Nucleus accumbens (tissue), 56 donors: ENCODE measurements at places on chromosomes 13 and 19.
A peak's percentile ranks its signal among the peaks of the same experiment; 100 is the strongest.

- no peak for DNase-seq
Measured at GRCh38 chr13:70769817-70770216, 661.6 kb upstream of the KLHL1 start.

DNA sequence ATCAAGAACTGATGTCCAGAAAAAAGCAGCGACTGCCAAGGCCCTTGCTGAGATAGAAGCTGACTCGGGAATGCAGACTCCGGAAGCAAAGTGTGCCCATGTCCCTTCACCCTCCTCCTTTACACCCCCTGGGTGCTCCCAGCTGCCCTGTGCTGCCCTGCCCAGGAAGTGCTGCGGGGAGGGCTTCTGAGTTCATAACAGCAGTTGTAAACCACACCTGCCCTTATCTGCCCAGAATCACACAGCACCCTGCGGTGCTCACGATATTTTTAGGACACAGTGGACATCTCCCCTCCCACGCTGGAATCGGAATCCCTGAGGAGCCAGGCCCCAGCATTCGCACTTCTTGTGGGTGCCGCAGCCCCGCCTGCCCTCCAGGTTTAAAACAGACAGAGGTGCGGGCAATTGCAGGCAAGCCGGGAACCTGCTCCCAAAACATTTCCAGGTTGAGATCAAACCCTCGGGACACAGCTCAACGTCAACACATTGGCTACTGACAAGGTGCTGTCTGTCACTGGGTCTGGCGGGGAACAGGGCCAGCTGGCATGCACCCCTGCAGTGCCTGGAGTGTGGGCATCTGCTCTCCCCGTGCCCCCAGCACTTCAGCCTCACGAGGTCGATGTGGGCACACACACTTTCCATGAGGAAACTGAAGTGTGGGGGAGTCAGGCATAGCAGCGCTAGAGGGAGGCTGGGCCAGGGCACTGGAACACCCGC, 36.8 kb downstream of the RAB20 start:
- no peak for DNase-seq

DNA sequence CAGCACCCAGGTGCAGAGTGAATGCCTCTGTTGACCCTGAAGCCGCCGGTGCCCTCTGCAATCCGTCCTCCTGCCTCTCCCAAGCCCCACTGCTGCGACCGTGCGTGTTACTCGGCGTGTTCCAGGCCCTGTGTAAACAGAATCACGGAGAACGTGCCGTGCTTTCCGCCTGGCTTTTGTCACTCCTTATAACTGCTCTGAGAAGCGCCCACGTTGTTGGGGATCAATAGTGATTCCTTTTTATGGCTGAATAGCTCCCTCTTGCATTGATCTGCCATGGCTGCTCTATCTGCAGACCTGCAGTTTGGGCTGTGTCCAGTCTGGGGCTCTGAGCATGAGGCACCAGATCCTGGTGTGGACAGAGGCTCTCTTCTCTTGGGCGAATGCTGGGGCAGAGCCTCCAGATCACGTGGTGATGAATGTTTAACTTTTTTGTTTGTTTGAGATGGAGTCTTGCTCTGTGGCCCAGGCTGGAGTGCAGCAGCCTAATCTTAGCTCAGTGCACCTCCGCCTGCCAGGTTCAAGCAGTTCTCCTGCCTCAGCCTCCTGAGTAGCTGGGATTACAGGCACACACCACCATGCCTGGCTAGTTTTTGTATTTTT, 15.8 kb downstream of the ADPRHL1 start:
- no peak for DNase-seq

- no peak for DNase-seq
Measured at GRCh38 chr19:31960474-31960873, 384.9 kb upstream of the ZNF507 start.

- DNase-seq: no peak
Measured at GRCh38 chr19:14940266-14940665, 1.0 kb upstream of the OR7C2 start.

DNA sequence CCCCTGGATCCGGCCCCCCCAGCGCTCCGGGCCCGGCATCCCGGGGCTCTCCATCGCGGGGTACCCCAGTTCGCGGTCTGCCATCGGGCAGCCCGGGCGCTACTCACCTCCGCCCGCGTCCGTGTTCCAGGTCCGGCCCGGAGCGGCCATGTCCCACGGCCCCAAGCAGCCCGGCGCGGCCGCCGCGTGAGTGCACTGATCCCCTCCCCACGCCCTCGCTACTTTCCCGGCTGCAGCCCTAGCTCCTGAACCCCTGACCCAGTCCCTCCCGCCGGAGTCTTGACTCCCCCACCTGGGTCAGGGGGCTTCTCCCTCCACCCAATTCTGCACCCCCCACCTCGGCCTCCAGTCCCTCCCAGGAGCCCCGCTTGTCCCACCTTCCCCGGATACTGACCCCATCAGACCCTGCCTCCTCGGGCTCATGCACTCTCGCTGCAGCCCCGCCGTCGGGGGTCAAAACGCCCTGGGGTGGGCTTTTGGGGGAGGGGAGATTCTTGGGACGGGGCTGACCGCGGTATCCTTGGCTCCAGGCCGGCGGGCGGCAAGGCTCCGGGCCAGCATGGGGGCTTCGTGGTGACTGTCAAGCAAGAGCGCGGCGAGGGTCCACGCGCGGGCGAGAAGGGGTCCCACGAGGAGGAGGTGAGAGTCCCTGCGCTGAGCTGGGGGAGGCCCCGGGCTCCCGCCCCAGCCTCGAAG, 566 bp downstream of the HMG20B start:
- DNase-seq: no peak

- no peak for DNase-seq
Measured at GRCh38 chr19:18257503-18258470, 16.5 kb downstream of the IQCN start.

DNA sequence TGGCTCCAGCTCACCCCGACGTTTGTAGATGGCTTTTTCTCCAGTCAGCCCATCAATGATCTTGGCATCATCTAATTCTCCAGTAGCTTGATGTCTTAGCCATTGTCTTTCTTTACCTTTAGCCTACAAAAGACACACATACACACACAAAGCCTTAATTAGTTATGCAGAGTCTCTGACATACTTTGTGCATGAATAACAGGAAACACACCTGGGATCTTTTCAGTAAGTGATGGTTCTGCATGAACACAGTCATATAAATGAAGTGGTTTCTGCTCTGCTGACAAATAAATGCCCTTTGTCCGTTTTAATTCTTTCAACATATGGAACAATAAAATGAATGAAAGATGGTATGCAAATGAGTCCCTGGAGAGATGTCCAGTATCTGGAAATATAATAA, 133.3 kb downstream of the RGCC start:
- no peak for DNase-seq

DNA sequence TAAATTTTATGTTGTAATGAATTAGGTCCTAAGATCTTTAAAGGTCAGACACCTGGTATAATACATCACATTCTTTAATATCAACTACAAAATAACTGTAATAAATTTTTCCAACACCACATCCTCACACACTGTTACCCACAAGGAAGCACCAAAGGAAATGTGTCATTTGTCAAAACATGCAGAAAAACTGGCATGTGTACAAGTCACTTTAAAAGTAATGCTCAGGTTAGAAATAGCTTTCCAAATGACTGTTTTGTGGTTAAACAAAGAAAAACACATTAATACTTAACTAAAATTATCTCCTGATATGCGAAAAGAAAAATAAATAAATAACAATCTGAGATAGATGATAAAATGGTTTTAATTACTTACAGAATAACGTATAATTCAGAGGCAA, 74.7 kb downstream of the MZT1 start:
- no peak for DNase-seq

- DNase-seq: peak; percentile 4
Measured at GRCh38 chr13:45615501-45616101, at the start of gene ERICH6B. Gene ERICH6B, minus strand, starts transcription at chr13:45615739. Its CDS starts 18,734 bp downstream, at chr13:45597005.

DNA sequence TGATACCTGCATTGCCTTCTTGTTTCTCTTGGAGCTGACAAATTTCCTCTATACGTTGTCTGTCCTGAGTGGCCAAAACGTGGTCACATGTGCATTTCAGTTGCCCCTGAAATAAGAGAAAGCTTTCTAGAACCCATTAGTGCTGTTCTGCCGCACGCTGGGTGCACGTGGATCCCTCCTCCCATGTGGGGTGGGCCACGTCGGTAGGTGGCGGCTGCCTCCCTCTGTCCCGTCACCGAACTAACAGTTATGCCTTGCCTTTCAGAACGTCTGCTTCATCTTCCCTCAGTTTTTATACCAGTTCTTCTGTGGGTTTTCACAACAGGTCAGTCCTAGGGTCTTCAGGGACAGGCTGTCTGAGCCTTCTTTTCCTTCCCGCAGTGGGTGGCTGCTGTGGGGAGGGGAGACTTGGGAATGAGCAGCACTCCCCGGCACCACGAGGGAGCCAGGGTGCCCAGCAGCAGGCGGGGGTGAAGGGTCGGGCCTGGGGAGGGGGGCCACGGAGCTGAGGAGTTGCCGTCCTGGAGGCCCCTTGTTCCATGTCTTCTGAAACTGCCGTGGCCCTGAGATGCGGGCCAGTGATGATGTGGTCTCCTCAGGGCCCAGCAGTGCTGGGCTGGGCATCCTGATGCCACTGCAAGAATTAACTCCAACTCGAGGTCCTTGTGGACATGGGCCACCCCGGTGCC, 109.7 kb upstream of the MCF2L start:
- no peak for DNase-seq
